Calu3 (cell line): ENCODE measurements at places on chromosomes 2 and 18.

DNA sequence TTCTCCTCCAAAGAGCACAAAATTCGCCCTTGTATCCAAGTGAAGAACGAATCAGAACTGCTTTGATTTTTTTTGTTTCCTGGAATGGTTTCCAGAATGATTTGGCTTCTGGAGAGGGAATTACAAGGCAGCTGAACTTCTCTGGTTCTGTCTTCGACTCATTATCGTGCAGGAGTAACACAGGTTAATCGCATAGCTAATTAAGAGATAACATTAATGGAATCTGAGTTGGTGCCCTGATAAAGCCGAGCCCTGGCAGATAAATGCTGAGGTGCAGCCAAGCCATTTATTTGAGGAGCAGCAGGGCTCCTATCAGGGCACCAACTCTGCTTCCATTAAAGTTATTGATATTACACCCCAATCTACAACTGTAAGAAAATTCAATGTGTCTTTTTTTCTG, 433.7 kb downstream of the ZNF521 start:
- DNase-seq = no peak

- no peak for DNase-seq
Measured at GRCh38 chr2:170905864-170906263, 23.2 kb upstream of the GORASP2 start.

GRCh38 chr2:85534099-85534498, 4.9 kb upstream of the MAT2A start:
- no peak for DNase-seq

DNA sequence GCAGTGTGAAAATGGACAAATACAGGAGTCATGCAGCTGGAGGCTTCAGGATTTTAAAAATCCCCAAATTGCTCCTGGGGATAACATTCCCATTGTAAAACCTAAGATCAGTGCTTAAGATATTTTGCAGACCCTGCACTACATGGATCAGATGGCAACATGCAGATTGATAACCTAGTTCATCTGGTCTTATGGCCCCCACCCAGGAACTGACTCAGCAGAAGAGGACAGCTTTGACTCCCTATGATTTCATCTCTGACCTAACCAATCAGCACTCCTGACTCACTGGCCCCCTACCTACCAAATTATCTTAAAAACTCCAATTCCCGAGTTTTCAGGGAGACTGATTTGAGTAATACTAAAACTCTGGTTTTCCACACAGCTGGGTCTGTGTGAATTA, 20.0 kb downstream of the SRBD1 start:
- no peak for DNase-seq

- no peak for DNase-seq
Measured at GRCh38 chr2:201194097-201194496, 11.2 kb downstream of the CASP10 start.

DNA sequence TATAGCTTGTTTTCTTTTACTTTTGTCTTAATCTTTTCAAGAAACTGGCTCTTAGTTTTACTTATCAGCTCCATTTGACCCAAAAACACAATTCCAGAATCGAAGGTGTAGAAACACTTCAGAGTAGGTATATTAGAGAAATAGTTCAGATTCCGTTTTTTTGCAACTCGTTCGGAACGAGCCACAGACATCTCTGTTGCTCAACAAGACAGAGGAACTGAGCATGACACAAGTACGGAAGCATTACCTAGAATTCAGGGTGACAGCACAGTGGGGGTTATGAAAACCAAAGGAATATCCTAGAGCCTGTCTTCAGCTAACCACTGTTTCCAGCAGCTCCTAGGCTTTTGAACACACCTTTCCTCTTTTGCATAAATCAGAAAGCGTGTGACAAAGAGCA, 5.0 kb downstream of the HRH4 start:
- DNase-seq = no peak

DNA sequence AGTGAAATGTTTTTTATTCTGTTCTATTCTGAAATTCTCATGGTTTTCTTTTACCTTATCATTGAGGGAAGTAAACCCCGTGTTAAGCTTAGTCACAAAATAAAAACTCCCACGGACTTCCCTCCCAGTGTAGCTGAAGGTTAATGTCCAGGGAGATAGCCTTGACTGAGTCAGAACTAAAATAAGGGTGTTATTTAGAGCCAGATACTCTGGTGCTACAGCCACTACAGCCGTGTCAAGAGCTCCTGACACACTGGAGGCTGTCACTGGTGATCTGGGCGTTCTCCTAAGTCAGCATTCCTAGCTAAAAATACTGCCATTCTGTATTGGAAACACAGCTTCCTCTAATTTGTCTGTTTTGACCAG, 82.0 kb upstream of the RANBP2 start:
- DNase-seq = no peak

DNA sequence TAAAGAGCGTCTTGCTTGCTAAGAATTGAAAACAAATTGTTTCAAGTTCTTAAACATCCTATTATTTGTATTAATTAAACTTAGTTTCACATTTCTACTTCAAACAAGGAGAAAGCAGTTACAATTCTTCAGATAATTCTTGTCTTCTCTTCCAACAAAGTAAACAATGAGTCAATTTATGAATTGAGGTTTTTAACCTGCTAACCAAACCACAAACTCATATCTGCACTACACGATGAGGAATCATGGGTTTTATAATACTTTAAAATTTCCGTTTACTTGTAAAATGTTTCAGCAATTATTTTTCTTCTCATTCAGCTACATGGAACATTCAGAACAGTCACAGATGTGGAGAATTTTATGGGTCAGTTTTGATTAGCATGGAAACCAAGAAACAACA, 114.2 kb downstream of the SPIRE1 start:
- no peak for DNase-seq

GRCh38 chr2:109423556-109424359, 190.0 kb downstream of the SEPTIN10 start:
- peak; percentile 9 for DNase-seq
